ENCODE measurements at places on chromosomes 2 and 18.

DNA sequence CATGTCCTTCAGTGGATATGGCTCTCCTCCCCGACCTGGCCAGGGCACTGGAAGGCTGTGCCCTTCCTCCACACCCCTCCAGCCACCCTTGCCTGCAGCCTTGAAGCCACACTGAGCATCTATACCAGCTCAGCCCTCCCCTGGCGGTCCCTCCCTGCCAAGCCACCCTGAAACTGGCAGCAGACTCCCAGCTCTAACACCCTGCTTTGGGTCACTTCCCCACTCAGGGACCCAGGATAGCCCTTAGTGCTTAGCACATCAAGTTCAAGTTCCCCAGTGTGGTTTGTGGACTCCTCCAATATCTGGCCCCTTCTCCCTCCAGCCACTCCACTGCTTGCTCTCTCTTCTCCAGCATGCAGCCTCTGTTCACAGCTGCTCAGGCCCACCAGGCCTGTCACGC lies 89.4 kb downstream of the TNS1 start:
- no peak for DNase-seq

GRCh38 chr2:239169311-239170048 lies 231.3 kb downstream of the HDAC4 start:
- DNase-seq: no peak

DNA sequence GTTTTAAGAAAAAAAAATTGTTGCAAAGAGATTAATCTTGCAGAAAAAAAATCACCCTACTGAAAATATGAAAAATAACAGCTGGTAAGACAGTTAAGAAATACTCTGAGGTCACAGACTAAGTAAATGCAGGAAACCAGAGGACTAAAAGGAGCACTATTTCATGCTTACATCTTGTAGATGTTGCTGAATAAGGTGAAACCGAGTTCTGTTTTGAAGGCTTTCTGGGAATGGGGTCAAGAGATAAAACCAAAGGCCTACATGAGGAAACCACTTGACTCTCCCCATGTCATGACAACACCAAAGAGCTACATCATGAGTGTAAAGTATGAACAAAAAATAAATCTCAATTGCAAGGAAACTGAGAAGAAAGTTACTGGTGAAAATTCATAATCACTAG lies 197.6 kb downstream of the LRP1B start:
- no peak for DNase-seq

GRCh38 chr18:7038330-7038851 lies 79.2 kb downstream of the LAMA1 start:
- peak; percentile 99 for DNase-seq

DNA sequence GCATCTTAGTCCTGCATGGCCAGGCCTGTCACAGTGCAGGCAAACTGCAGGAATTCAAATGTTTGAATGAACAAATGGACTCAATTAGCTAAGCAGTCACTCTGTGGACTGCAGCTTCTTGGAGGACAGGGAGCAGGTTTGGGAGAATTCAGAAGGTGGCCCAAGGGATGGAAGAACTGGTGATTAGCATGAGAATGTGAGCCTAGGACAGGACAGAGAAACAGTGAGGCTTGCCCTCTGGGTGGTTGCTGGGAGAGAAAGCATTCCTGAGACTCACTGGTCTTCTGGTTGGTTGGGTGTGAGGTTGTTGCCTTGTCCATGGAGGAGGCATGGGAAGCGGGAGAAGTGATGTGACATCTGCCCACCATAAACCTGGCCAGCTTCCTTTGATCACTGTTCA lies 13.7 kb downstream of the IL1RL2 start:
- no peak for DNase-seq

- DNase-seq: no peak
Measured at GRCh38 chr2:174877751-174878150, 113.5 kb upstream of the CHRNA1 start.

DNA sequence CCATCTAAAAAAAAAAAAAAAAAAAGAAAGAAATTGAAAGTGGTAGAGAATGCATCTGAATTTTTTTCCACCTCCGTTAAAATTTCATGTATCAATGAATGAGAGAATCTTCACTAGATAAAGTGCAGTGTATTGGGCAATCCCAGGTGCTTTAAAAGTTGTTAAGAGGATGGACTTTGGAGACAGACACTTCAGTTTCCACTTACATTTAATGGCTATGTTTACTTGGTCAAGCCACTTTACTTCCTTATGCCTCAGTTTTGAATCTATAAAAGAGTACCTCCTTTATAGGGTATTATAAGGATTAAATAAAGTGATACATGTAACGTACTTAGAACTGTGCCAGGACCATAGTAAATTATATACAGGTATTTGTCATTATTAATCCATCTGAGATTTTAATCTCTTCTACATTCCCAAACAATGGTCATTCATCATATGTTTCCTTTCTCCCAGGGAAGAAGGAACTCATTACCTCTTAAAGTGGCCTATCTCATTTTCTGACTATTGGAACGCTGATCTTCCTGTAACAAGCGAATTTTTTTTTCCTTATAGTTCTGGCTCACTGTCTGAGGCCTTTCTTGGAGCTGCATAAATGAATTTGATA lies 29.1 kb upstream of the TANK start:
- no peak for DNase-seq

- no peak for DNase-seq
Measured at GRCh38 chr2:150207979-150208378, 279.5 kb downstream of the RND3 start.

GRCh38 chr18:32284284-32284683 lies 94.4 kb downstream of the MEP1B start:
- DNase-seq: no peak

DNA sequence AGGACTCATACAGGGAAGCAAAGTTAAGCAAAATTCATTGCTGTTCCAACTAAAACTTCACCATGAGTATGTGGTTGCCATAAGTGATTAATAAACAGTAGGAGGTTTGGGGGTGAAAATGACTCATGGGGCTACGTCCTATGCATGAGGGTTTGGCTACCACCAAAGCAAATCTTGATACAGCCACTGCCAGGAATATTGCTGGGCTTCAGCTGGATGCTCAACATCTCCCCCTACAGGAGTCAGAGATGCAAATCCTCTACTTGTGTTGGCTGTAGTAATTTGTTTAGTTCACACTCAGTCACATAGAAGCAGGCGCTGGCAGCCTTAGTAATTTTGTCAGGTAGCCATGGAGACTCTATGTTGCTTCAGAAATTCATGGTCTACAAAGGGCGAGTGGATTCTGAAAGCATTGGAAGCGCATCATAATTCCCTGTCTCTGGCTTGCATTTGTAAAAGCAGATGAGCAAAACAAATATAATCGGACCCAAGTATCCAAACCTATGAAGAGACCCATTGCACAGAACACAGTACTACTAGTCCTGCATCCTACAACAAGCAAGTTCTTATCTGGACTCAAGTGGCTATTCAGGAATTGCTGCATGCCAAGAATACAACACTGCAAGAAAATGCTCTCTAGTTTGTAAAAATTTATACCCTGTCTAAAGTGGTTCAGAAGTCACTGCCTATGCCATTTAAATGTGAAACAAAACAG lies 76.0 kb downstream of the CD28 start:
- peak; percentile 81 for DNase-seq

DNA sequence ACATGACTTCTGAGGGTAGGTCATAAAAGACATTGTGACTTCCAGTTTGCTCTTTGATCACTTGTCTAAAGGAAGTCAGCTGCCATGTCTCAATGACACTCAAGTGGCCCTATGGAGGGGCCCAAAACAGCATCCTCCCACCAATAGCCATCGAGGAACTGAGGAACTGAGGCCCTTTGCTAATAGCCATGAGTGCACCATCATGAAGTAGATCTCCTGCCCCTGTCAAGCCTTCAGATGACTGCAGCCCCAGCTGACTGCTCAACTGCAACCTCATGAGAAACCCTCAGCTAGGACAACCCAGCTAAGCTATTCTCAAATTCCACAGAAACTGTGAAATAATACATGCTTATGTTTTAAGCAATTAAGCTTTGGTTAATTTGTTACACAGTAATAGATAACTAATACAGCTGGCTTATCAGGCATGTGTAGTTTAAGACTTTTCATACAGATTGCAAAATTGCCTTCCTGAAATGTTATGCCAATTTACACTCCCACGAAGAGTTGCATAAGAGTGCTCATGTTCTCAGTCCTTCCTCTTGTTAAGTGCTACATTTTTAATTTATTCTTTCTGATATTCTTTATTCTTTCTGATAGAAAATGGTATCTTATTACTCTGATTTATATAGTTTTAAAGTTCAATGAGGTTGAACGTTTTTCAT lies 105.6 kb upstream of the NDUFV2 start:
- peak; percentile 44 for DNase-seq

- no peak for DNase-seq
Measured at GRCh38 chr2:176793792-176794191, 418.8 kb upstream of the HNRNPA3 start.

DNA sequence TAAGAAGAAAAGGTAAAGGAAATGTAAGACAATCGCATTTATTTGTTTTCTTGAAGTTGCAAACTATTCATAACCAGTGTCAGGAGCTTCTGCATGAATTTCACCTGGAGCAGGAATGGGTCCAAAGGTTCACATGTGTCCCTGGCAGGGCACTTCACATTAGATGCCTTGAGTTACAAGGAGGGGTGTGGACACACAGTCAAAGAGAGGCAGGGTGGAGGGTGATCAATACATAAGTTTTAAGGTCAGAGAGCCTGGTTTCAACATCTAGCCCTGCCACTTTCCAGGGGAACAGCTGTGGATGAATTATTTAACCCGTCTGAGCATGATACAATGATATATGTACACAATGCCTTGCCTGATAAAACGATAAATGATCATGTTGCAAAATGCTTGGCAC lies 321.4 kb downstream of the CYP26B1 start:
- DNase-seq: no peak

DNA sequence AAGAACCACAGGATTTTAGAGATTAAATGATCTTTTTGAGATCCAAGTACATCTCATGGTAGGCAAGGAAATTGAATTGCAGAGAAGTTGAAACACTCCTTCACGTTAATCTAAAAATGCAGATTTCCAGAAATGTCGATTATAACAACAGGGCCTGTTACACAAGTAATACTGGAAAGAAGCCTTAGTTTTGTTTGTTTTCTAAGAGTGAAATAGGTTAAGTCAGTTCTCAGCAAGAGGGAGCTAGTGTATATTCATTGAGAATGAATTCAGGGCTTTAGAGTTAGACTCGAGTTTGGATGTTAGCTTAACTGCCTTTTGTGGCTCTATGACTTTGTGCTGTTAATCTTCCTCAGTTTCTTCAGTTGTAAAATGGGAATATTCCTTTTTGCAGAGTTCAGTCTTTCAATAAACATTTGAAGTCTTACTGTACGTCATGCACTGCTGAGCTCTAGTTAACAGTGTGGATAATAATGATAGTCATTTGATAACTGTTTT lies 926 bp downstream of the NDUFV2 start:
- DNase-seq: no peak

DNA sequence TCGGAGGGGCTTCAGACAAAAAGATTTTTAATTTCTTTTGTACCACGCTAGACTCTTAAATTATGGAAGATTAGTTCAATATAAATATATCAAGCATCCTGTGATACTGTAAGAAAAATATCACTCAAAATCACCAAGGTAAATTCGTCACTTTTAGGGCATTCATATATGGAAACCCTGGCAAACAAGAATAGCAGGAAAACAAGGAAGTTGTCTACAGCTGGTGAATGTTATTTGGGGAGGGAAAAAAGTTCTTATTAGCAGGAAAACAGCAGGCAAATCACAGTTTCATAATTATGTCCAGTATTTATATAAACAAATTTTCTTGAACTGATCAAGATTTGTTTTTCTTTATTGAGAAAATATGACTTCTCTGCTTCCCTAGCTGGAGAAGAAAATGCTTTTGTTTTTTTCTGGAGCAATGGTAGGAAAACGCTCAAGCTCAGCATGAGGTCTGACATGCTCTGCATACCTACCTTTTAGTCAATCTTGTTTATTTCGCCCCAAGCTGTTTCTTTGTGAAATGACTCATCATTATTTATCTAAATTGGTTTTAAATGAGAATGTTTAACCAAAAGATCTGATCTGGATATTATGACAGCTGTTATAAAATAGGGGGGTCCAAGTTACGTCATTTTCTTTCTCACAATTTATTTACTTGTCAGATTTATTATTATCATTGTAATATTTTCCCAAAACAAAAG lies 14.7 kb downstream of the LINC00305 start:
- peak; percentile 18 for DNase-seq

GRCh38 chr2:1727101-1727771 lies 17.1 kb downstream of the PXDN start:
- no peak for DNase-seq

DNA sequence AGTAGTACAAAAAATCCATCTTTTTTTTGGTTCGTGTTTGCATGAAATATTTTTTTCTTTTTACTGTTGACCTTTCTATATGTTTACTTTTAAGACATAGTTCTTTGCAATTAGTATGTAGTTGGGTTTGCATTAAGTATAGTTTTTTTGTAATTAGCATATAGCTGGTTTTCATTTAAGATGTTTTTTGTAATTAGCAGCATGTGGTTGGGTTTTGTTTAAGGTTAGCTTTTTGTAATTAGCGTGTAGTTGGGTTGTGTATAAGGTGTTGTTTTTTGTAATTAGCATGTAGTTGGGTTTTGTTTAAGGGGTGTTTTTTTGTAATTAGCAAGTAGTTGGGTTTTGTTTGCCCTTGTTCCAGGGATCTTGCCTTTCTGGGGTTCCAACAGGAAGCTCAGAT lies 193.1 kb downstream of the LPIN1 start:
- DNase-seq: no peak
